ENCODE measurements at places on chromosomes 3 and 15.

DNA sequence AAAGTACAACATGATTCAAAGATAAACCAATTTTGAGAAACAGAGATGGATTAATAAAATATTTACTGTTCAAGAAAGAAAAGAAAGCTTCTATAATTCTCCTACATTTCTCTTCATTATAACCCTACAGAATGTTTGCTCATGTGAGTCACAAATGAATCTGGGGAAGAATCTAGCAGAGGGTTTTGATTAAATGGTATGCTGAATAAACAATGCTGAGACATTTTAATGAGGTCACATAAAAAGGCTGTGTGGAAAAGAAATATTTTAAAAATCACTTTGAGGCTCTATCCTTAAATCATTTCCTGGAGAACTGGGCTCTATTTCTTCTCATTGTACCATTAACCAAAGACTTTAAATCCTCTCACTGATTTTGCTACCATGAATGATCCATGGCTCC, 727.7 kb downstream of the NTRK3 start:
- no peak for DNase-seq

DNA sequence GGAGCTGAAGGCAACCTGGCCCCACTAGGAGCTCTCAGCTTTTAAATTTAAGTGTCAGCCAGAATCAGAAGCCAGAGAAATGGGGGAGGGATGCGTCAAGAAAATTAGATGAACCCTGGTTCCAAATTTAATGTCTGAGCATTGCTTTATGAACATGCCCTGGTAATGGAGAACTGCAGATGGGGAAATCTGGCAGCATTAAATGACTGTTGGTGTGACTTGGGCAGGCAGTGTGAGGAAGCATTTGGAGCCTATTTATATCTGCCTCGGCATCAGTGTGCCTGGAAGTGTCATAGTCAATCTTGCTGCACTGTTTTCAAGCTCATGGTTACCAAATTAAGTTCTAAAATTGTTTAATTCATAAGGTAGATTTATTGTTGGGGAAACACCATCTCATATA, 29.0 kb downstream of the NME9 start:
- DNase-seq, result no peak

DNA sequence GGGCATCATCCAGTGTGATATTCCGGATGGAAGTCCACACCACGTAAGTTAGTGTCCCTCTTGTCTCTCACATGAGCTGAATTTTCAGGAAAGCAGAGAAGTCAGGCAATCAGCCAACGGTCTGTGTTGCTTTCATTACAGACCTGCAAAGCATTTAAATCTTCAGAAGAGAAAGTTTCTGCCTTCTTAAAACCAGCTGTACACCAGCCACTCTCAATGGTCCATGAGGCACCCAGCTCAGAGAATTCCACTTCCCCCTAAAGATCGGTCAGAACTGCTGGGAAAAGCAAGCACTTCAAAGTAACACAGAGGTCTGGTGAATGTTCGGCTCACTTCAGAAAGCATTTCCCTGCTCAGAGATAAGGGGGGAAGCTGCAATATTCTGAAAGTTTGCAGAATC, 903.7 kb downstream of the EPHA3 start:
- no peak for DNase-seq

GRCh38 chr3:126925411-126926171, 57.3 kb upstream of the PLXNA1 start:
- no peak for DNase-seq

DNA sequence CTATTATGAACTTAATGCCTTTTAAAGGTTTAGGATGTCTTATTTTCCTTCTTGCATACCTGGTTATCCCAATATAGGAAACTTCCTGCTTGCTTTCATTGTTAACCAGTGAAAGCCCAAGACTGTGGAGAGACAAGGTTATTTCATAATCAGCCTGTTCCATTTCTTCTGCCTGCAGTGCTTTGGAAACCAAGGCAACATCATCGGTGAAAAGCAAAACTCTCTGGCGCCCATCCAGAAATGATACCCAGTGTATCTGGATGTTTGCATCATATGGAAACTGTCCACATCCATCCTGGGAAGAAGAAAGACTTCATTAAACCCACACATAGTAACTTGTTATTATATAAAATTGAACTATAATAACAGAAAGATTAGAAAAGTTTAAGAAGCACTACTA, 170.1 kb downstream of the VPS13C start:
- DNase-seq, result no peak

Data from stimulated activated CD4-positive, alpha-beta T cell treated with anti-CD3 and anti-CD28 coated beads, TNF-alpha, amount 100 ng/mL, for 24 hours (primary cell).